ENCODE measurements at places on chromosomes 3 and 15.
A peak's percentile ranks its signal among the peaks of the same experiment; 100 is the strongest.

- no peak for DNase-seq
These were observed 44.4 kb downstream of the ITGA11 start for GRCh38 chr15:68387381-68388143.

DNA sequence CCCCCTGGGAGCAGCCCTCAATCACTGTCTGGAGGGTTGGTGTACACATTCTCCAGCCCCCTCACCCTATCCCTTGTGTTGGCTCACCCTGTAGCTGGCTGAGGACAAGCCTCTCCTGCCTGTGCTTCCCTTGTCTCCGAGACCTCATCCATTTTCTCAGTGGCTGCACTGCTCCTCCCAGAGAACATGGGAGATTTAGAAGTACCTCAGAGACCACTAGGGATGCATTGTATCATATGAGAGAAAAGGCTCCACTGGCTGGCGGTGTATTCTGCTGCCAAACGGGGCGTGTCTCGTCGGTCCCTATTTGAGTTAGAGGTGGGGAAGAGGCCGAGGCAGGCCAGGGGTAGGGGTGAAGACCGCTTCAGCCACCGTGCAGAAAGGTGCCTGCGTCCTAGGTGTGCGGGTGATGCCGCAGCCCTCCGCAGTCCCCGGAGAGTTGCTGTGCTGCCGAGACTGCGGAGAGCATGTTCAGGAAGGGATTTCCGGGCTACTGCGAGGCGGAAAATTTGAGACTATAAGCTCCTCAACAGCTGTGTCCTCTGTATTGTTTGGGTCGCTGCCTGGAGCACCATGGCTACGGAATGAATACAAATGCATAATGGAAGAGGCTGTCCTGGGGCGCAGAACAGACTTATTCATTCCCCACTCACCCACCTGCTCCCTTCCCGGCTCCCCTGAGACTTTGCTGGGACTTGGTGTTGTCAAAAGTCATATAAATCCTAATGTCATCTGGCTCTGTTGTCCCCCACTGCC, 43.8 kb downstream of the SPSB4 start:
- no peak for DNase-seq

DNA sequence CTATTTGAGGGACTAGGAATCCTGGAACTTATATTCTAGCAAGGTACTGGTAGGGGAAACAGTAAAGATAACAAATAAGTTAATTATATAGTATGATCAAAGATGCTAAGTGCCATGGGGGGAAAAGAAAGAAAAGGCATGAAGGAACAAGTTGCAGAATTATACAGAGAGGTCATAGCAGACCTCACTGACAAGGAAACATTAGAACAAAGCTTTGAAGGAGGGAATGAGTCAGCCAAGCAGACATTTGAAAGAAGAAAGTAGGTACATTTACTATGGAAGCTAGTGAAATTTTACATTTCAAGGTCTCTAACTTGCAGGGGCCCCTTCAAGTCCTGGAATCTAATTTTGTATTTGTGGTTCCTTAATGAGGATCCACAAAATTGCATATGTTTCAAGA, 57.2 kb upstream of the TIPARP start:
- no peak for DNase-seq

DNA sequence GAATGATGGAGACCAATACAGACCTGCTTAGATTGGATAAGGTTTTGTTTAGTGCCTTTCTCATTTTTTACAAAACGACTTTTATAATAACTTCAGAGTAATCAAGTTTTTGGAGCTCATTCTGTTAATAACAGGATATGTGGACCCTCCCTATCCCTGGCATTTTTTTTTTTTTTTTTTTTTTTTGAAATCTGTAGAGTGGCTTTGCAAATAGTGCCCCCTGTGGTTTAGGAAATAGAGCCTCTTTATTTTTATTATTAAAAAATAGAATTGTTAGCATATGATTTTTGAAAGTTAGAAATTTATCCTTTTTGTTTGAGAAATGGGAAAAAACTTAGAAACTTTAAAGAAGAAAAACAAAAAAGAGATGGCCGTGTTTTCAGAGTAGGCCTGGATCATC, 11.4 kb downstream of the SKIL start:
- DNase-seq, result no peak

DNA sequence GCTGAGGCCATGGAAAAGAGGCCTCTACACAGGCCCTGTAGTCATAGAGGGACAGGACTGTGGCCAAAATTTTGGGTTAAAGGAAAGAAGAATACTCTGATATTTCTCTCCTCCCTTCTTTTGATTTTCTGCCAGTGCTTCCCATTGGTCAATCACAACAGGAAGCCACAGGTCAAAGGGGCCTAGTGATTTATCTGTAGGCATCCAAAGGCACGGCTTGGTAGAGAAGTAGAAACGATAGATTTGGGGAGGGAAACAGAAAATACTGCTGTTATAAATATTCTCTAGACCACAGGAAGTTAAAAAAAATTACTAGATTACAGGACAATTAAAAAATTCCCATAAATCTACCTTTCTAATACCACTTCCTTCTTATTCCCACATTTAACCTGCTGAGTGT, 1.7 kb upstream of the CCDC50 start:
- DNase-seq, result no peak

- DNase-seq, result no peak
These were observed 53.8 kb downstream of the HMG20A start for GRCh38 chr15:77474310-77474988.

GRCh38 chr3:194255252-194256039, 95.7 kb downstream of the CPN2 start:
- DNase-seq, result peak; percentile 12

All from stimulated activated CD8-positive, alpha-beta memory T cell treated with anti-CD3 and anti-CD28 coated beads, Interleukin-4, amount 100 ng/mL, for 4 hours (primary cell).